ENCODE measurements at places on chromosomes 2 and 18.

- DNase-seq = no peak
Measured at GRCh38 chr2:226095058-226095457, 695.5 kb downstream of the NYAP2 start.

- DNase-seq = no peak
Measured at GRCh38 chr2:196745711-196746110, 53.8 kb downstream of the GTF3C3 start.

DNA sequence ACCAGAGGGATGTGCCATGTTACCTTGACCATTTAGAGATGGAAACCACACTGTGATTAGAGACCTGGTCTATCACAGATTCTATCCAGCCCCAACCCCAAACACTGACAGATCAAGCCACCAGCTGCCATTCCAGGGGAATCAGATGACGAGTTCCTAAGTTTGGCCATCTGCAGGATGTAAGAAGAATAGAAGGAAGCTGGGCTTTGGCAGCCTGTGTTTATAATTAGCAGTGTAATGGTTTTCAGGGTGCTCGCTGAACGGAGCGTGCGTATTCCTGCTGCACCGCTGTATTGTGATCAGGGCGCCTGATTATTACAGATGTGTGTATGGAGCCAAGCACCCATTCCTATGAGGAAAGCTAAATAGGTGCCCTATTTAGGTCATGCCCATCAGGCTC is 138.1 kb downstream of the LRRC30 start:
- DNase-seq = no peak

DNA sequence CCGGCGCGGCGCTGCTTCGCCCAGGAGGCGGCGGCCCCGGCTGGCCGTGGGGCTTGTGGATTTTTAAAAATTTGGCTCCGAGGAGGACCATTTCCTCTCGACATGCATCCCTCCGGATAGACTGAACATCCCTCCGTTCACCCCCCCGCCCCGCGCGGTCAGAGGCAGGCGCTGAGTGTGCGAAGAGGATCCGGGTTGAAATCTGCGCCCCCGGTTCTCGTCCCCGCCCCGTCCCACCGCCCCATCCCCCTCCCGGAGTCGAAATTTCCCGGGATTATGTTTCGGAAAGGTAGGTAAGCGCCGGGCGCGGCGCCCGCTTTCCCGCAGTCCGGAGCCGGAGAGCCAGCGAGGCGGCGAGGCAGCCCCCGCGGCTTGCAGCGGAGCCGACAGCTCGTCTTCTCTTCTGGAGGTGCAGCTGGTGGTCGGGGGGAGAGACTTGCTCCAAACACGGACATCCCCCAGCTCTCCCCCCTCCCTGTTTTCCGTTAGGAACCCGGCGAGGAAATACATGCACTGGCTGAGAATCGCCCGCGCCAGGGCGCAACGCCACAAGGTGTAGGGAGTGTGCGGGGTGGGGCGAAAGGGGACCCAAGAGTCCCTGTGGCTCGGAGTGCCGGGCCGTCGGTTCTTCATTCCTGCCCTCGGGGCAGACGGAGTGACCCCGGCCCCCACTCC is at the start of gene PRKCE:
TSS of gene PRKCE (plus strand) at position 261 of the 675 bp plus-strand sequence.
- DNase-seq = no peak

DNA sequence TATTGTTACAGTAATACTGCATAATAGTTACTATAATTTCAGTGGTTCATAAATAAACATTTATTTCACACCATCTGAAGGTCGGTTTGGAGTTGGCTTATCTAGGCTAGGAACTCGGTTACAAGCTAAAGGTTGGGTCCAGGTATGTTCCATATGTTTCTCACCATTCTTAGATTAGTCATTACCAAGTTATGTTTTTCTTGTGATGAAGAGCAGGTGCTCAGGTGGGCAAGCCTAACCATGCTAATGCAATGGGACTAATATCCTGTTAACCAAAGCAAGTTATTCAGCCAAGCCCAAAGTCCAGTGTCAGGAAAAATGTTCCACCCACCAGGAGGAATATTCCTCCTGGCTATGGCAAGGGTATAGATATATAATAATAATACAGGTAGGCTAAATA is 93.2 kb downstream of the CPO start:
- no peak for DNase-seq

GRCh38 chr18:75824661-75825060 is 397.2 kb upstream of the SMIM21 start:
- DNase-seq = no peak

- DNase-seq = no peak
Measured at GRCh38 chr18:26436176-26437051, 111.9 kb downstream of the KCTD1 start.

- no peak for DNase-seq
Measured at GRCh38 chr2:187422282-187422681, 25.8 kb downstream of the CALCRL start.

DNA sequence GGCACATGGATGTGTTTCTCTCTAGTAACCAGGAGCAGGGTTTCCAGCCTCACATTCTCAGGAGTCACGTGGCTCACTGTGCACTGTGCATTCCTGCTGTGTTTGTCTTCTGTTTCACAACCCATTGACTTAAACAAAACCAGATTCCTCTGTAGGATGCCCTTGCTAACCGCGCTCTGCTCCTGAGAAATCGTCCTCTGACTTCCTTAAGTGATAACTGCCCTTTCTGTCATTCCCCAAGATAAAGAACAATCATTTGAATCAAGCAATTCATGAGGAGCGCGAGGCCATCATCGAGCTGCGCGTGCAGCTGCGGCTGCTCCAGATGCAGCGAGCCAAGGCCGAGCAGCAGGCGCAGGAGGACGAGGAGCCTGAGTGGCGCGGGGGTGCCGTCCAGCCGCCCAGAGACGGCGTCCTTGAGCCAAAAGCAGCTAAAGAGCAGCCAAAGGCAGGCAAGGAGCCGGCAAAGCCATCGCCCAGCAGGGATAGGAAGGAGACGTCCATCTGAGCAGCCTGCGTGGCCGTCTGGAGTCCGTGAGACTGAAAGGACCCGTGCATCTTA is 60.2 kb downstream of the RALBP1 start:
- DNase-seq = no peak

- DNase-seq = no peak
Measured at GRCh38 chr2:62264186-62264585, 68.3 kb downstream of the B3GNT2 start.

DNA sequence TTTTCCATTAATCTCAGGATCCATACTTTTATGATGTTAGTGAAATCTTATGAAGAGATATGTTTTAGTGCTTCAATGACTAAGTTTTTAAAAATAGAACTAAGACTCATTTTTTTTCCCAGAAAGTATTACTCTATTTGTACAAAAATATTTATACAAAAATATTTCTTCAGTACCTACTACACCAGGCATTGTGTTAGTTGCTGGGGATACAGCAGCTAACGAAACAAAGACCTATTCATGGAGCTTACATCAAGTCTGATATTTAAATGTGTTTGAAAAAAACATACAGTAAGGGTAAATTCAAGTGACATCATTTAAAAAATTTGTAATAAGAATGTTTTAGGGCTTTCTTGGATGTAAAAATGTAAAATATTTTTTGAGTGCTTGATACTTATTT is 11.6 kb downstream of the VAPA start:
- DNase-seq = no peak

DNA sequence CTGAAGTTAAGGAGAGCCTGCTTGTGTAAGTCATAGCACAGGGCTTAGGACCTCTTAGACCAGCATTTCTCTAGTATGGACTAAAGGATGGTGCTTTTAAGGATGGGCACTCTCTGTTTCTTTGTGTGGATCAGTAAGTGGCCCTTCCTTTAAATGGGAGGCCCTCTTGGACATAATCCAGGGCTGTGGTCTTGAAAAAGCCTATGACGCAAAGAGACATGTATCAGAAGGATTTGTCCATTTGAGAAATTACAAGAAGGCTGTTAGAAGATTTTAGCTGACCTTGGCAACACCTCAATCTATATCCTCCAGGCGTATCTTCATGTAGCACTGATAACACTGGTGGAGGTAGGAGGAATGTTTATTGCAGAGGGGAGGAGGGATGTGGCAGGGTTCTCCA is 79.2 kb downstream of the PRPF40A start:
- no peak for DNase-seq

- DNase-seq = no peak
Measured at GRCh38 chr2:54336136-54336976, 80.3 kb upstream of the TSPYL6 start.

DNA sequence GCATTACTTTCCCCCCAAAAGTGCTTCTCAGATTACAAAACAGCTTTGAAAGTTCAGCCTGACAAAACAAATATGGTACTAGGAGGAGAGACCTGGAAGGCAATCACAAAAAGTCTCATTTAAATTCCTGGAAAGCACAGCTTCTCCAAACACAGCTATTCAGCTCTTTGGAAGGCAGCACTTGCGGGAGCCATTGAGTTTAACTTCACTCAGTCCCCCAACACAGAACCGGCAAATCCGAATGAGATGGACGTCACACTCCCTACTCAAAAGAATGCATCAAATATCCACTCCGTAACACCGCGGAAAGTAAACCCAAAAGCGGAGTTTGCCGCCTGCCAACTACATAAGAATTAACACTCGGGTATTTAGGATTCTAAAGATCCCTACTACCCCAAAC is 638 bp downstream of the ST6GAL2 start:
- DNase-seq = no peak

GRCh38 chr2:33205693-33206434 is 259.1 kb downstream of the LTBP1 start:
- DNase-seq = no peak

- DNase-seq = no peak
Measured at GRCh38 chr18:13544953-13545352, 181.4 kb downstream of the FAM210A start.

- no peak for DNase-seq
Measured at GRCh38 chr2:25725877-25726276, 52.5 kb upstream of the DTNB start.

- DNase-seq = no peak
Measured at GRCh38 chr2:167758292-167758691, 489.1 kb downstream of the STK39 start.

DNA sequence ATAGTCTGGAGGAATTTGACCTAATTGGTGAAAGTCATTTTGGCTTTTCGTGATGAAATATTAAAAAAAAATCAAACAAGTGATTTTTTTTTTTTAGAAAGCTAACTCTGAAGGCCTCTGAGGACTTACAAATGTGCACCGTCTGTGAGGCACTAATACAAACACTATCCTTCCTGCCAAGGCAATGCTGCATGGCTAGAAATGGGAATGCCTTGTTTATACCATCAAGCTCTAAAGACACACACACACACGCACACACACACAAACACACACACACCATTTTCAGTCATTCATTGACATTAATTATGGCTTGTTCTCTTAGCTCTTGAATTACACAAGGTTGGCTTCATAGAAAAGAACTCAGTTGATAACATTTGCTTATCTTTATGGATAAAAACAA is 1242.0 kb upstream of the ACVR2A start:
- no peak for DNase-seq

GRCh38 chr2:7962161-7962560 is 719.7 kb upstream of the ID2 start:
- no peak for DNase-seq

GRCh38 chr18:9278028-9278427 is 56.5 kb upstream of the TWSG1 start:
- no peak for DNase-seq

GRCh38 chr2:144824306-144825080 is 304.6 kb upstream of the ZEB2 start:
- DNase-seq = no peak

DNA sequence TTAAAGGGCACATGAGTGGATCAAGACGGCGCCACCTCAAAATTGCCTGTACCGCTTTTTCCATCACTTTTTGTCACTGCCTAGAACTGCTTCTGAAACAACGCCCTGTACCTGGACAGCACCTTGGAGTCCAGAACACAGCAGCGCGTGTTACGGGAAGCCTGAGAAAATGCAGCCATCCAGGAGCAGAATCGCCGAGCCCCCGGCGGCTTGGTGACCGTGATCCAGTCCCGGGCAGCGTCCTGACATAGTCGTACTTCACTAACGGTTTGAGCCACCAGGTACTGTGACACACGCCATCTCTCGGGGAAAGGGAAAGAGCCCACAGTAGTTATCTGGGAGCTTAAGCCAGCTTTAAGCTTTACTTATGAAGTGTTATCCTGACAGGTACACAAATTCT is 168.9 kb upstream of the SALL3 start:
- no peak for DNase-seq

DNA sequence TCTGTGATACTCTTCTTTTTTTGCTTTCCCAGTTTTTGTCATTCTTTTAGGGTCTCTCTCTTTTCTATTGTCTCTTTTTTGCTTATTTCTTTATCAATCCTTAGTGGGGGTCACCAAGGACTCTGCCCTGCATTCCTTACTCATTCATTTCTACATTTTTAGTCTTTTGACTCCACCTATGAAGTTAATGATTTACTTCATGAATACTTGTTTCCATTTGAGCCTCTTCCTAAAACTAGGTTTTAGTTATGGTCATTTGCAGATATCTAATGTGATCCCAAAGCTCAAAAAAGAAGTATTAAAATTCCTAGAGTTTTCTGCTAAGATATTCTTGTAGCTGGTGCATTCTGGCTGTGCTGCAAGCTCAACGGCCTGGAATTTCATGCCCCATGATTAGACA is 149.3 kb upstream of the AQP4 start:
- no peak for DNase-seq

GRCh38 chr2:153478289-153479261 is at the start of gene RPRM:
Gene RPRM, minus strand, starts transcription at chr2:153478762. Its CDS starts 197 bp downstream, at chr2:153478565.
- peak; percentile 8 for DNase-seq

- DNase-seq = no peak
Measured at GRCh38 chr2:26550276-26551015, 72.5 kb upstream of the OTOF start.

DNA sequence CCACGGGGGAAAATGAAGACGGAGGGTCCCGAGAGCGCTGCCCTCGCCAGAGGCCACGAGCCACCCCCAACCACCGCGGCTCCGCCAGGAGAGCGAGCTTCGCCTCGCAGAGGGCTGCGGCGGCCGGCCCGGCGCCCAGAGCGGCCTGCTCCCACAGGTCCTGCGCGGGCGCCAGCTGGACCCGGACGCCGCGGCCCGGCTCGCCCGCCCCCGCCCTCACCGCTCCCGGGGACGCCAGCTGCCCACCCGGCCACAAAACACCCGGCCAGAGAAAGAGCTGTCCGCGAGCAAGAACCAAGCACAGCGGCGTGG is 709 bp downstream of the PTPN2 start:
- no peak for DNase-seq

- DNase-seq = no peak
Measured at GRCh38 chr2:188773075-188773474, 201.1 kb upstream of the COL3A1 start.

GRCh38 chr2:102147935-102148334 is 5.4 kb downstream of the IL1R1 start:
- no peak for DNase-seq

GRCh38 chr2:205405752-205406151 is 276.5 kb upstream of the NRP2 start:
- no peak for DNase-seq

- DNase-seq = no peak
Measured at GRCh38 chr2:120775194-120775593, 39.5 kb downstream of the GLI2 start.

GRCh38 chr18:22822024-22822423 is 111.1 kb upstream of the RBBP8 start:
- no peak for DNase-seq

- no peak for DNase-seq
Measured at GRCh38 chr2:85911814-85912692, 23.3 kb upstream of the ST3GAL5 start.

All from stimulated activated CD4-positive, alpha-beta T cell treated with anti-CD3 and anti-CD28 coated beads, Interleukin-1b, Interleukin-23, amount 100 ng/mL, for 1 hour (primary cell).